GM03348 (cell line): ENCODE measurements at places on chromosomes 4 and X.
A peak's percentile ranks its signal among the peaks of the same experiment; 100 is the strongest.

DNA sequence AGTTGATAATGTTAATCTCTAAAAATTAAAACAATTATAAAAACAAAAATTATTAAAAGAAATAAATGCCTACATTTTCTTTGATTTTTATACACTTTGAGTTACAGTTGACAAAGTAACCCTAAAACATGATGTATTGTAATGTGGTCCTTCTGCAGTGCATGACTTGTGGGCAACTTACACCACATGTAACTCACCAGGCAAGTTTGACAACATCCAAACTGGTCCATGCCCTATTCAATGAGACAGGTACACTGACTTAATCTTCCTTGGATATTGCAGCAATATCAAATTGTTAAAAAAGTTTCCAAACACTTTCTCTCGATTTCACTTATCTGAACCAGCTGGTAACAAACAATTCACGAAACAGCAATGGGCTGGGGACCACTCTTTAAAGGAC lies 81.5 kb downstream of the FTHL17 start:
- no peak for DNase-seq

- DNase-seq, result no peak
Observed at GRCh38 chr4:100722866-100723459, 205.1 kb upstream of the EMCN start.

DNA sequence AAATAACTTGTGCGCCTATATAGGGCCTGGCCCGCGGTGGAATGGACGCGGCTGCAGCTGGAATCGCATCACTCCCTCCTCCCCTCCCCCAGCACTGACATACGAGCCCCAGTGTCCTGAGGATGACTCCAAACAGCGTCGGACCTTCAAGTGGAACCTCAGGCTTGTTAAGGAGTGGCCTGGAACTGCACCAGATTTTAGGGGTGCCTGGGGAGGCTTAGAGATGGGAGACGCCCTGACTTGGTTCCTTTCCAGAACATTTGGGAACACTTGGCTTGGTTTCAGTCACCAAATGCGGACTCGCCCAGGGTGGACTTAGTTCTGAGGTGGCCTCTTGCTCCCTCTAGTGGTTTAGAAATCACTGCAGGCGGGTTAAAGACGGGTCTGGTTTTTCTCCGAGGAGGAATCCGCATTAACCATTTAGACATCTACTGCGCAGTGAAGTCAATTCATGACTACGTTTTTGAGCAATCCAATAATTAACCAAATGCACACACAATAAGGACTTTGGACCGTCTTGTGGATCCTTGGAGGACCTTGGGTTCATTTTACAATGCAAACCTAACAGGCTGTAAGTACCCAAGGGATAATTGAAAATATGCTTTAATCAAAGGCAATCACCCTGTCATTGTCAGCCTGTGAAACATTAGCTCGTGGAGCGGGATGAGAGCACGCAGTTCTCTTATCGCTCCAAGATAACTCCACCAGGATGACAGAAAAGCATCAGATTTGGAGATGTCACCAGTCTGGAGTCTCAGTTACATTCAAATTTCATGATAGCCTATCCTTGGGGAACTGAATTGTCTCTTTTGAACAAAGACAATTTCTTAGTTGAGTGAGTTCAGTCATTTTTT lies 11.2 kb upstream of the PDGFRA start:
- peak; percentile 88 for DNase-seq

DNA sequence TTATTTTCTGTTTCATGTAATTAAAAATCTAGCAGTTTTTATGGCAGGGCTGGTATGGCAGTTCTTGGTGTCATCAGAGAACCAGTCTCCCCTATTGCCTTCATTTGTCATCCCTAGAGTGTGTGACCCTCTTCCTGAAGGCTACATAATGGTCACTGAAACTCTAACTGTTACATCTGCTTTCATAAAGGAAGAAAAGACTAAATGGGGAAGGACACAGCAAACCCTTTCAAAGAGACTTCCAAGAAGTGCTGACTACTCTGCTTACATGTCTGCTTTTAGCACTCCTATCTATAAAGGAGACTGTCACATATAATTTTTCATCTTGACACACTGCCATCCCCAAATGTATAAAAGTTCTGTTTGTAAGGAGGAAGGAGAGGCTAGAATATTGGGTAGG lies 105.9 kb upstream of the DIAPH2 start:
- DNase-seq, result no peak

GRCh38 chrX:31186693-31187338 lies 115.0 kb upstream of the FTHL17 start:
- no peak for DNase-seq

GRCh38 chr4:56496241-56496640 lies 9.3 kb upstream of the ARL9 start:
- DNase-seq, result no peak

DNA sequence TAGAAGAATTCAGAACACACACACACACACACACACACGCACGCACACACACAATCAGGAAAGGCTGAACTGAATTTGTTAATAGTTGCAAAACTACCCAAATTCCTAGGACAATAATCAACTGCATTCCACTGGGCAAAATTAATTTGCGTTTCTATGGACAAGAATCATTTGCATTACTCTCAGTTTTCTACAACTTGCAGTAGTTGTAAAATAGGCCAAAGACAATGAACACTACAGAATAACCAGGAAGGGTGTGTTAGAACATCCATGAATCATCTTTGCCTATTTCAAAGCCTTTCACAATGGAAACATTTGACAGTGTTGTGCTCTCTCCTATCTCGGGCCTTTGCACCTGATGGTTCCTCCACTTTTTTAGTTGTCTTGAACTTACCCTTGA lies 77.1 kb upstream of the IGFBP7 start:
- DNase-seq, result no peak

GRCh38 chrX:77446908-77447652 lies at the start of gene FGF16:
Gene FGF16, plus strand, starts transcription at chrX:77447389. Its CDS starts 286 bp downstream, at chrX:77447675.
- DNase-seq, result peak; percentile 34

GRCh38 chr4:102439812-102440211 lies 61.3 kb upstream of the NFKB1 start:
- DNase-seq, result peak; percentile 67

DNA sequence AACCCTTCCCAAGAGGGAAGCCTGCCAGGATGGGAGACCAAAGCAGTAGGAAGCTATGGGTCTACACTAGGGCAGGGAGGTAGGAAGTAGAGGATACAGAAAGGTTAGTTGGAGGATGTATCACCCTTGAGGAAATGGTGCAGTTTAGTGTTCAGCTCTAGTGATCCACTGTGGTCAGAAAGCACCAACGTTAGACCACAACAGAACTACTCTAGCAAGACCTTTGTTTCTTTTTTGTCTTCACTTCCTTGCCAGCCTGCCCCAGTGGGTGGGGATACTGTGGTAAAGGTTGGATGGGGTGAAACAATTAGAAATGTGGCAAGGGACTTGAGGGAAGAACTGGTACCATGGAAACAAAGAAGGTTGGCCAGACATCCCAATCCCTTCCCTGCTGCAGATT lies 83.3 kb downstream of the DDIT4L start:
- no peak for DNase-seq

- DNase-seq, result no peak
Observed at GRCh38 chr4:45716093-45716492, 407.8 kb downstream of the GABRG1 start.

DNA sequence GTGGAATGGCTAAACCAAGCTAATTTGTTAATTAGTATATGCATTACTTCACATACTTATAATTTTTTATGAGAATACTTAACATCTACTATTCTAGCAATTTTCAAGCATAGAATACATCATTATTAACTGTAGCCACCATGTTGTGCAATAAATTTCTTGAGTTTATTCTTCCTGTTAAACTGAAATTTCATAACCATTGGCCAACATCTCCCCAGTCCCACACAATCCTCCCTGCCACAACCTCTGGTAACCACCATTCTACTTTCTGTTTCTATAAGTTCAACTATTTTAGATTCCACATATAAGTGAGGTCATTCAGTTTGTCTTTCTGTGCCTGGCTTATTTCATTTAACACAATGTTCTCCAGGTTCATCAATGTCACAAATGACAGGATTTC lies 208.5 kb downstream of the PPP4R3C start:
- DNase-seq, result no peak

DNA sequence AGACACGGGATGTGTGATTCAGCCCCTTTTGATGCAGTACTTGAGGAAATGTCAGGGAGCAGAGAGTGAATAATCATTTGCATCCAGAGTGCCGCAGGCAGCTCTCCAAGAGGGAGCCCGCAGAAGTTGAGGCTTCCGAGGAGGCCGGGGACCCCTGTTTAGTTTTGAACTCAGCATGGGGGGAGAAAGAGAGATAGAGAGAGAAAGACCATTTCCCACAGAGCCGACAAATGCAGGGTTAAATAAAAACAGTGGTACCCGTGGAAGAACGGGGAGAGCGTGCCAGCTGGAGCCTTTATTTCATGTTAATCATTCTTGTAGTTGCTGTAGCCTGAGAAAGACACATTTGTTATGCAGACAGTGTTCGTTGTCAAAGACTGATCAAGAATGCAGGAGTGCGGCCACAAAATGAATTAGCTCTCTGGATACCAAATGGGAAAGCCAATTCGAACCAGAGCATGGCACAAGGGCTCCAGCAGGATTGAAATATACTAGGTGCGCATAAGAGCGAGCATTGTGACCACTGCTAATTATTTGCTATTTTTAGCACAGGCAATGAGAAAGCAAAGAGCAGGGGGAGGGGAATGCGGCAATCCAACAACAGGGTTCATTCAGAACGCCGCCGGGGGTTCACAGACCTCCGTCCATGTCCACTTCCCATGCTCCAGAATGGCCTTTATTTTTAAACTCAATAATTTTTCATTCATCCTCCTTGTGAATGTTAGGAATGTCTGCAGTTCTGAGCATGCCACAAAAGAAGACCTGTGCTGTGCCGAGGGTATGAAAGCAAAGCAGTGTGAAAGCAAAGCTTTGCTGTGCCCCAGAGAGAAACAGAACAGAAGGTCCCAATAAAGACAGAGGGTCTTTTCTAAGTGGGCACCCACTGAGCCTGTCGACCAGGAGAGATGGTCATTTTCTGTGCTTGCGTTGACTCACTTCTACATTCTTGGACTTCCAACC lies 243.9 kb upstream of the VCX3A start:
- no peak for DNase-seq

- peak; percentile 66 for DNase-seq
Observed at GRCh38 chr4:182555997-182556418, 312.8 kb downstream of the TENM3 start.

GRCh38 chr4:109559625-109559982 lies 442 bp upstream of the MCUB start:
- DNase-seq, result peak; percentile 70

GRCh38 chrX:66200855-66201795 lies 37.1 kb downstream of the HEPH start:
- peak; percentile 19 for DNase-seq

DNA sequence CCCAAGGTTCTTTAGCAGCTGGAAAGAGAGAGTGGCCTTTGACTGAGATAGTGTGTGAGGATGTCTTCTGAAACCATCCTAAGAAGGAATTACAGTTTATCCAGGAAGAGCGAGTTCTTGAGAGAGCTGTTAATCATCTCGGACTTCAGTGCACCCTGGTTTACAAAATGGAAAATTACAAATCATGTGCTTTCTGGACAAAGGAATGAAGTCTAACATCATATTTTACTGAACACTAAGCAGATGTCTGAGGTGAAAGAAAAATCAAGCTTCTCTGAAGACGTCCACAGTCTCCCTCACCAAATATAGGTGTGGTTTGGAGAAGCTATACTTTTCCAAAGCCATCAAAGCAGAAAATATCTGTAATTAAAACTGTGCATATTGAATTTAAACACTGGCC lies 30.8 kb upstream of the CYP2U1 start:
- DNase-seq, result no peak

DNA sequence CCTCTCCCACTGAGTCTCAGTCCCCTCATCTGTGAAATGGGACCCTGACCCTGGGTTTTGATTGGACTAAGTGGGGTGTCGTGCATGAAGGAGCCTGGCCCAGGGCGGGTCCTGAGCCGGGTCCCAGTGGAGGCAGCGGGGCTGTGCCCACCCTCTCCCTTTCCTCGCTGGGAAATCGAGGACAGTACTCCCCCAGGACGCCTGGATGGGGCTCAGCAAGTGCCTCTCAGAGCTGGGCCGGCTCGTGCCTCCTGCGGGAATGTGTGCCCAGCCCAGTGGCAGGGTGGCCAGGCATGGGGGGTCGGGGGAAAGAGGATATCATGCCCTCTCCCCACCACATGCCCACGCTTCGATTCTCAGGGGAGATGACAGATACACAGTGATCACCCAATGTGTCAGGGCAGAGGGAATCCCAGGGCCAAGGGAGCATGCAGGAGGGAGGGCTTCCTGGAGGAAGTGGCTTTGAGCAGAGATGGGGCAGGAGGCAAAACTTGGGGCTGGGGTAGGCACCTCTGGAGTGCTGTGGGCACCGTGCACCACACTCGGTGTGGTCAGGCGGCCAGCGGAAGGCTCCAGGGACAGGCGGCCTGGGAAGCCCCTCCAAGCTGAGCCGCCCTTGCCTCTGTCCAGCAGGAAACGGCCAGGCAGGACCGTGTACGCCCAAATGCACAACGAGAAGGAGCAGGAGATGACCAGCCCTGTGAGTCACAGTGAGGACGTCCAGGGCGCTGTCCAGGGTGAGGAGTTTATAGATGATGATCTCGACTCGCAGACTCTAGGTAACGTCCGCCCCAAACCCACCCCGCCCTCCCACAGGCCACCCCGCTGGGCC lies 203.0 kb downstream of the AFAP1 start:
- no peak for DNase-seq

DNA sequence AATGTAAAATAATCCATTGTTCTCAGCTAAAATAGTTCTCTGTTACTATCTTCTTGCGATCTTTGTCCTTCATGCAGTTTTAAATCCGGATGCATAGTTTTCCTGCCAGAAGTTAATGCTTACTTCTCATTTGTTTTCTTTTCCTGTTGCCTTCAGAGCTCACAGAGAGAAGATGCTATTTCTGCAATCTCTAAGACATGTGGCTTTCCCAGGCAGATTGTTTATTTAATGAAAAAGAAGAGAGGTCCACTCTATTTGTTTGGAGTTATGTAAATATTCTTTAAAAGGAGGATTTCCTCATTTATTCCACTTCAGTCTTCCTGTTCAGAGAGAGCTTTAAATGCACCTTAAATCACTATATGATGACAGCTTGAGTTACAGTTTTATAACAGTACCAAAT lies 39.3 kb upstream of the HPGD start:
- no peak for DNase-seq
